Fibroblast of villous mesenchyme (primary cell): ENCODE measurements at places on chromosomes 11 and 22. TPM values are rescaled to one million over a fixed set of nuclear protein-coding genes. Genes with fewer than 3 reads are reported as not detected.

The OR2AG2 gene
- total RNA-seq = under 0.01 and 0.32 TPM in 2 replicates

GRCh38 chr11:1300121-1300520 lies 9.3 kb downstream of the TOLLIP start:
- peak; percentile 9 for DNase-seq

- DNase-seq = no peak
These were observed 82.3 kb downstream of the ABTB2 start for GRCh38 chr11:34275486-34275885.

GRCh38 chr11:1482581-1483444 lies 3.8 kb downstream of the MOB2 start:
- DNase-seq = no peak

DNA sequence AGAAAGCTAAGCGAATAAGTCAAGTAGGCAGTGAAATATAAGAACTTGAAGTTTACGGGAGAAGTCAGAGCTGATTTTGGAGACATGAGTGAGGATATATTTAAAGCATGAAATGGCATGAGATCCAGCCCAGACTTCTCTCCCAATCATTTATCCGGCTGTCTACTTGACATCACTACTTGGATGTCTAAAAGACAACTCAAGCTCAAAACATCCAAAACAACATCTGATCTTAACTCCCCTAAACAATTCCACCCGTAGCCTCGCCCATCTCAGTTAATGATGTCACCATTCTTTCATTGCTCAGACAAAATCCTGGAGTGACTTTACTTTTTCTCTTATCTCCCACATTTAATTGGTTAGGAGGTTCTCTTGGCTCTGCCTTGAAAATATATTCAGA lies 44.5 kb downstream of the WEE1 start:
- peak; percentile 82 for DNase-seq

DNA sequence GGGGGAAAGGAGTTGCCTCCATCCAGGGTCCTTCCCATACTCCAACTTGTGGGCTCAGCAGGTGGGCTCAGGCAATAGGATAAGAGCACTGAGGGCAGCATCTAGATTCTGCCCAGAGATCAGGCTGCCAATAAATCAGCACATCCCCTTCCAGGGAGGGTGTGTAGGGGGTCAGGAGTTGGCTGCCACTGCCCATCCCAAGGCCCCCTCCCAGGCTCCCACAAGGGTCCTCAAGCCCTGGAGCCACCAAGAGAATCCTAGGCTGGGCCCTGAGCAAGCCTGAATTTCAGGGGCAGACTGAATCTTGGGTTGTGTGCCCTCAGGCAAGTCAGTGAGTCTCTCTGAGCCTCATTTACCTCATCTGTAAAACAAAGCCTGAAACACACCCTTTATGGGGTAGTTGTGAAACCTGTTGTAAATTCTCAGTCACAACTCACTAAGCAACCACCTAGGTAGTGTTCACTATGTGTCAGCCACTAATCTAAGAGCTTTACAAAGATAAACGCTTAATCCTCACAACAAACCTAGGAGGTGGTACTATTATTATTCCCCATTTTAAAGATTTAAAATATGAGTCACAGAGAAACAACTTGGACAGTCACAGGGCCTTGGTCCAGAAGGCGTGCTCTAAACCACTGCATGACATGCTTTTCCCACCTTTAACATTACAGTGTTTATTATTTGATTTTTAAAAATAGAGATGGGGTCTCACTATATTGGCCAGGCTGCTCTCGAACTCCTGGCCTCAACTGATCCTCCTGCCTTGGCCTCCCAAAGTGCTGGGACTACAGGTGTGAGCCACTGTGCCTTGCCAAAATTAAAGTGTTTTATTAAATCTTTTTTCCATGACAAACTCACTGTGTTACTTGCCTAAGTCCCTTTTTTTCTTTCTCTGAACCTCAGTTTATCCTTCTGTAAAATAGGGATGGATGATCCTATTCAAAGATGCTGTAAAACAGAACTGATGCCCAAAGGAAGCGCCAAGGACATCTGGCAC lies 36.2 kb downstream of the LMO1 start:
- no peak for DNase-seq

- no peak for DNase-seq
These were observed 61.4 kb downstream of the EFCAB6 start for GRCh38 chr22:43750751-43751150.

- no peak for DNase-seq
These were observed 5.4 kb upstream of the SAC3D1 start for GRCh38 chr11:65035579-65035978.

DNA sequence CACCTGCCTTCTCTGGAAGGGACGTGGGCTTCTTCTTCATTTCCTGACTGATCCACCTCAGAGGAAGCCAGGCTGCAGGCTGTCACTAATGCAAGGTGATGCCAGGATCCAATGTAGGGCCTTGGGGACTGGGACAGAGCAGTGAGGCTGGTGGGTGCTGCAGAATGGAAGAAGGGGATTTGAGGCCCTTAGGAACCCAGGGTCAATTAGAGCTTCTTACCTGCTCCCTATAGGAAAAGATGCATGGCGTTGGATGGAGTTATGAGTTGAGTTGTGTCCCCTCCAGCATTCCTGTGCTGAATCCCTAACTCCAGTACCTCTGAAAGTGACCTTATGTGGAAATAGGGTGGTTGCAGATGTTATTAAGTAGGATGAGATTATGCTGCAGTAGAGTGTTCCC lies 190.4 kb downstream of the MIAT start:
- DNase-seq = no peak
